ENCODE measurements at places on chromosomes 13 and 19.
A peak's percentile ranks its signal among the peaks of the same experiment; 100 is the strongest.

- no peak for DNase-seq
- no peak overlapping the region for H3K4me3 ChIP-seq
- H3K27ac ChIP-seq: no peak overlapping the region
- no peaks in the 10 kb centered on the region for H3K36me3 ChIP-seq
- H3K4me1 ChIP-seq: no peaks in the 10 kb centered on the region
These were observed 39.4 kb downstream of the ZNF846 start for GRCh38 chr19:9729162-9729561.

- no peak overlapping the region for H3K4me3 ChIP-seq
- peaks cover 74% of the 10 kb centered on the region for H3K4me1 ChIP-seq
- no peaks in the 10 kb centered on the region for H3K36me3 ChIP-seq
- peak; percentile 93 for DNase-seq
- peak overlapping the region; percentile 97 for H3K27ac ChIP-seq
These were observed 139.0 kb downstream of the FLT1 start for GRCh38 chr13:28355822-28356371.

DNA sequence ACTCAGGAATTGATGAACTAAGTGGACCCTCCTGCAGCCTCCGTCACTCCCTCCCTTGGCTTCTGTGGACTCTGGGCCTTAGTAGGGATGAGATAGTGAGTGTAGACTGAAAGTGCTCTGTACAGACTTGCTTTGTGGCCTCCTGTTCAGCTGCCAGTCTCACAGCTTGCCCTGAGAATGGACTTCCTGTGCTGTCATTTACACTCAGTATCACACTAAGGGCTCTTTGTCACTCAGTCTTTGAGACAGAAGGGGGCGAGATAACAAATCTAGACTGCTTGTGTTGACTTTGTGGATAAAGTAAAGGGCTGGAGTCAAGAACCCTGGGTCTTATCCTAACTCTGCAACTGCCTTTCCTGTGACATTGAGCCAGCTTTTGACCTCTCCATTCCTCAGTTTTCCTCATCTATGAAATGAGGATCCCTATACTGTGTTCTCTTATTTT is 21.0 kb upstream of the SPRY2 start:
- peak; percentile 22 for DNase-seq
- H3K27ac ChIP-seq: no peak overlapping the region

DNA sequence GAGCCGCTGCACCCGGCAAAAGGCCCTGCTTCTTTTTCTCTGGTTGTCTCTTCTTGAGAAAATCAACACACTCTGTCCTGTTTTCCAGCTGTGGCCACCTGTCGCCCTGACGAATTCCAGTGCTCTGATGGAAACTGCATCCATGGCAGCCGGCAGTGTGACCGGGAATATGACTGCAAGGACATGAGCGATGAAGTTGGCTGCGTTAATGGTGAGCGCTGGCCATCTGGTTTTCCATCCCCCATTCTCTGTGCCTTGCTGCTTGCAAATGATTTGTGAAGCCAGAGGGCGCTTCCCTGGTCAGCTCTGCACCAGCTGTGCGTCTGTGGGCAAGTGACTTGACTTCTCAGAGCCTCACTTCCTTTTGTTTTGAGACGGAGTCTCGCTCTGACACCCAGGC is 17.2 kb downstream of the LDLR start:
- no peaks in the 10 kb centered on the region for H3K27me3 ChIP-seq
- no peak for DNase-seq
- peaks cover 26% of the 10 kb centered on the region for H3K36me3 ChIP-seq
- H3K4me3 ChIP-seq: no peak overlapping the region
- H3K4me1 ChIP-seq: no peaks in the 10 kb centered on the region
- no peak overlapping the region for H3K27ac ChIP-seq

DNA sequence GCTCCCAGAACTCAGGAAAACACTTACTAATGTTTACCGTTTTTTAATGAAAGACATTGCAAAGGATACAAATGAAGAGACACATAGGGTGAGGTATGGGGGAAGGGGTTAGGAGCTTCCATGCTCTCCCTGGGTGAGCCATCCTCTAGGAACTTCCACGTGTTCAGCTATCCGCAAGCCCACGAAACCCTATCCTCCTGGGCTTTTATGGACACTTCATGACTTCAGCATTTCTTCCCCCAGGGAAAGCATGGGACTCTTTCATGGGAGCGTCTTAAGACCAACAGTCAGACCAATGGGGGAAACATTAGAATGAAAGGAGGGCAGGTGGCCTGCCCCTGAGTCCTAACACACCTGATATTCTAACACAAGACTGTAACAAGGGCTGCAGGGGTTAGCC is 6.6 kb upstream of the ESD start:
- no peaks in the 10 kb centered on the region for H3K36me3 ChIP-seq
- H3K4me3 ChIP-seq: no peak overlapping the region
- no peak for DNase-seq
- no peak overlapping the region for H3K27ac ChIP-seq
- H3K4me1 ChIP-seq: no peaks in the 10 kb centered on the region

DNA sequence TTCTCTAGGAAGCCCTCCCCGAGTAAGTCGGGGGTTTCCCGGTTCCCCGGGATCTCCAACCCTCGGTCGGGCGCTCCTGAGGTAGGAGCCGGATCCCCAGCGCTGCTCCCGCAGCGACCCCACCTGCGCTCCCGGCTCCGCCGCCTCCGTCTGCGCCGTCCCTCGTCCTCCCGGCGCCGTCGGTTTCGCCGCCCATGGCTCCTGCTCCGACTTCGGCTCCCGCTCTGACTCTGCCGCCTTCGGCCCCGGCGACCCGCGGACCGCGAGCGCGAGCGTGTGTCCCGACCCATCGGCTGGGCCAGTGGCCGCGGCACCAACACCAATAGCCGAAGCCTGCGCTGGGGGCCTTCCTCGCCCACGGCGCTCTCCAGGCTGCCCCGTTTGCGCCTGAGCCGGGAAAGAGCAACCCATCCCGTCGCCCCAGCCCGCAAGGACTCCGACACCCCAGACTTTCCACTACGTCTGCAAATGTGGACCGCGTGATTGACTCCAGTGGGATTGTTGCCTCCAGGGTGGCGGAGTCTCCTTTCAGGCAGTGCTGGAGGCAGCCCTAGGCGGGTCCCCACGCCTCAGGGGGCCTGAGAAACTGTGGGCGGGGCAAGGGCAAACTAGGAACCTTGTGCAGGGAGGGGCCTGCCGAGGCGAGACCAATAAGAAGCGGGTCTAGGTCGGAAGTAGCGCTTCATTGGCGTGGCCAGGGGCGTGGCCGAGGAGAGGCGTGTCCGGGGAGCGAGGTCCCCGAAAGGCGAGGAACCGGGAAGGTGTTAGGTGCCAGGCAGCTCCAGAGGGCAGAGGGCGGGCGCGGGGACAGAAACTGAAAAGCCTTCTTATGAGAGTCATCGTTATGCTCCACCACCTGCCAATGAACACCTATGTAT is at the start of gene CACTIN:
TSS of gene CACTIN (minus strand) at position 318 of the 878 bp plus-strand sequence. CDS start at position 290, 28 bp downstream.
- H3K4me1 ChIP-seq: peaks cover 14% of the 10 kb centered on the region
- H3K4me3 ChIP-seq: peak within 1 kb of the TSS; percentile 88
- H3K36me3 ChIP-seq: no peaks in the 10 kb centered on the region
- H3K27me3 ChIP-seq: no peaks in the 10 kb centered on the region

GRCh38 chr19:43809762-43810696 is 7.8 kb upstream of the LYPD5 start:
- no peaks in the 10 kb centered on the region for H3K27me3 ChIP-seq
- no peaks in the 10 kb centered on the region for H3K4me1 ChIP-seq
- H3K27ac ChIP-seq: no peak overlapping the region
- H3K4me3 ChIP-seq: no peak overlapping the region

GRCh38 chr13:80379245-80379644 is 38.3 kb upstream of the SPRY2 start:
- H3K4me3 ChIP-seq: no peak overlapping the region
- H3K4me1 ChIP-seq: no peaks in the 10 kb centered on the region
- H3K27ac ChIP-seq: no peak overlapping the region
- DNase-seq: no peak
- H3K36me3 ChIP-seq: no peaks in the 10 kb centered on the region
- no peaks in the 10 kb centered on the region for H3K27me3 ChIP-seq

- no peaks in the 10 kb centered on the region for H3K4me1 ChIP-seq
- no peak overlapping the region for H3K27ac ChIP-seq
- DNase-seq: no peak
- no peaks in the 10 kb centered on the region for H3K27me3 ChIP-seq
- no peak overlapping the region for H3K4me3 ChIP-seq
These were observed 281.5 kb upstream of the HTR2A start for GRCh38 chr13:47178090-47178950.

GRCh38 chr13:112238436-112238995 is 137.6 kb upstream of the SPACA7 start:
- H3K4me1 ChIP-seq: no peaks in the 10 kb centered on the region
- no peak overlapping the region for H3K4me3 ChIP-seq
- H3K27me3 ChIP-seq: no peaks in the 10 kb centered on the region
- no peaks in the 10 kb centered on the region for H3K36me3 ChIP-seq
- no peak overlapping the region for H3K27ac ChIP-seq
- DNase-seq: no peak

- H3K4me3 ChIP-seq: no peak overlapping the region
- H3K36me3 ChIP-seq: peaks cover 9% of the 10 kb centered on the region
- DNase-seq: peak; percentile 57
- H3K4me1 ChIP-seq: no peaks in the 10 kb centered on the region
- no peak overlapping the region for H3K27ac ChIP-seq
- H3K27me3 ChIP-seq: no peaks in the 10 kb centered on the region
These were observed 18.9 kb downstream of the VASP start for GRCh38 chr19:45526143-45526542.

- no peak for DNase-seq
- no peak overlapping the region for H3K27ac ChIP-seq
- no peaks in the 10 kb centered on the region for H3K4me1 ChIP-seq
These were observed 24.2 kb downstream of the FXYD5 start for GRCh38 chr19:35178701-35179100.

DNA sequence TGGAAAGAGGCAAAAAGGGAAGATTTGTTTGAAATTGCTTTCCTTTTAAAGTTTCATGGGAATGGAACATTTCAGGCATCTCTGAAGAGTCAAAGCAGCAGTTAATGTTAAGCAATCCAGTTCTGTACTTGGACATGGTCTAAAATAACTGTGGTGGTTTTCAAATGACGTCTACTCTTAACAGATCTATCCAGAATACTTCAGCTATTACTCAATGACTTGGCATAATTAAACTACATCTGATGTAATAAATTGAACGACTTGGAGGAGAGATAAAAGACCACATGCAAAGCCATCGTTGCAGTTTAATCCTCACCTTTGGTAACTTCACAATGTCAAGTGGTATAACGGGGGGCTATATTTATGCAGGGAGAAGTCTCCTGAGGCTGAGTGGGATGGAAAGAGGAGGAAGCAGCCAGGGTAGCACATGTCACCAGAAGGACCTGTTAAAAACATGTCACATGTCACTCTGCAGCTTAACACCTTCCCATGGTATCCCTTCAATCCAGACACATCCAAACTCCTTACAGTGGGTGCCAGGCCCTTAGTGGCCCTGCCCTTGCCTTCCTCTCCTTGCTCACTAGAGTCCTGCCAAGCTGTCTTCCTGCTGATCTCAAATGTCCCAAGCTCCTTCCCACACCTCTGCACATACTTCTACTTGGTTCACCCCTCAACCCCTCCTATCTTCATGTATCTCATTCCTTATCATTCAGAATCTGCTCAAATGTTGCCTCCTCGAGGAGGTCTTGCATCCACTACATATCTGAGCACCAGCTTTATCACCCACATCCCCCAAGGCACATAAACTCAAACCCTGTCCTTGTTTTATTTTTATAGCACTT is 327.8 kb downstream of the SUCLA2 start:
- H3K36me3 ChIP-seq: no peaks in the 10 kb centered on the region
- H3K4me3 ChIP-seq: no peak overlapping the region
- H3K27me3 ChIP-seq: no peaks in the 10 kb centered on the region
- H3K27ac ChIP-seq: no peak overlapping the region
- DNase-seq: no peak

GRCh38 chr13:92187378-92187989 is 789.1 kb downstream of the GPC5 start:
- no peaks in the 10 kb centered on the region for H3K4me1 ChIP-seq
- peak; percentile 10 for DNase-seq
- no peaks in the 10 kb centered on the region for H3K27me3 ChIP-seq

DNA sequence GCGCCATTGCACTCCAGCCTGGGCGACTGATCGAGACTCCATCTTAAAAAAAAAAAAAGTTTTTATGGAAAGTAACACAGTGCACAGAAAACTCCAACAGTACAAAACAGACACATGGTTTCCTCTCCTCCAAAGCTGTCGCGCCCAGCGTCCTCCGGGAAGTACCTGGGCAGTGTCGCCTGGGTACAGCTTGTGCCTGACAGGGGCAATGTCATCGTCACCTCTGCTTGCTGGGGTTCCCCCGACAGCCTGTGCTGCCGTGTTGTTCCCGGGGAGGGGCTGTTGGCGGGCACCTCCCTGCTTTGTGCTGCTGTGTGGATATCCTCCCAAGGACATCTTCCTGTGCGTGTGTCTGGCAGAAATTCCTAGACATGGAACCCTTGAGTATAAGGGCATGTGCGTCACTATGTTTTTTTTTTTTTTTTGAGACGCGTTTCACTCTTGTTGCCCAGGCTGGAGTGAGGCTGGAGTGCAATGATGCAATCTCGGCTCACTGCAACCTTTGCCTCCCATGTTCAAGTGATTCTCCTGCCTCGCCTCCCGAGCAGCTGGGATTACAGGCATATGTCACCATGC is 2.4 kb upstream of the F2RL3 start:
- no peaks in the 10 kb centered on the region for H3K27me3 ChIP-seq
- no peaks in the 10 kb centered on the region for H3K36me3 ChIP-seq
- peak; percentile 81 for DNase-seq
- H3K27ac ChIP-seq: peak overlapping the region; percentile 40

DNA sequence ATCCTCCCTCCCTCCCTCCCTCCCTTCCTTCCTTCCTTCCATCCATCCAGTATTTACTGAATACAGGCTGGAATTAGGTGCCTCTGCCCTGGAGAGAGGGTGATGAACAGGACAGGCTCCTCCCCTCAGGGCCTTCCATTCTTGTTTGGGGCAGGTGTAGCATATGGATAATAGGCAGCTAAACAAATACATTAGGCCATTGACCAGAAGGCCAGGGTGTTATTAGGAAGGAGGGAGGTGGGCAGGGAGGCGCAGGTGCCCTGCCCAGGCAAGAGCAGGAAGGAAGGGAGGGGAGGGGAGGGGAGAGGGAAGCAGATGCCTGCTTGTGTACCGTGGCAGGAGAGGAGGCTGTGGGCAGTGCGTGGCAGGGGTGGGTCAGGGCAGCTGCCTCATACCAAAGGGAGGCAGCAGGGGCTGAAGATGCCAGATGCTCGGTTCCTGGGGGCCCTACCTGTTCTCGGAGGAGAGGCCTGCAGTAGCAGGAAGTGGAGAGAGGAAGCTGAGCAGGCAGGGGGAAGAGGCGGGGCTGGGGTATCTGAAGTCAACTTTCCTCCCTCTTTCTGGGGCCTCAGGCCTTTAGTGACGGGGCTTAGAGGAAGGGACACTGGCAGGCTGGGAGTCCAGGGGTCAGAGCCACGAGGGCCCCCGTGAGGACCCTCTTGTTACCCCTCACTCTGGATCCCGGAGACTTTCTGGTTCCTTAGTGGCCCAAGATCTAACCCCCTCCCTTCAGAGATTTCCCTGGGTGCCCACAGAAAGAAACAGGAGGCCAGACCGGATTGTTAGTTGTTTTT is at the start of gene RINL:
TSS of gene RINL (minus strand) at position 495 of the 794 bp plus-strand sequence. CDS start 1,533 bp downstream, outside the sequence.
- H3K27me3 ChIP-seq: no peaks in the 10 kb centered on the region
- no peaks in the 10 kb centered on the region for H3K36me3 ChIP-seq
- H3K4me3 ChIP-seq: no peak within 1 kb of the TSS
- DNase-seq: peak; percentile 26

- H3K4me3 ChIP-seq: no peak overlapping the region
- peak; percentile 97 for DNase-seq
- peaks cover 29% of the 10 kb centered on the region for H3K4me1 ChIP-seq
- H3K27ac ChIP-seq: peak overlapping the region; percentile 88
- peaks cover 2% of the 10 kb centered on the region for H3K36me3 ChIP-seq
- no peaks in the 10 kb centered on the region for H3K27me3 ChIP-seq
These were observed 18.5 kb downstream of the POU2F2 start for GRCh38 chr19:42113641-42114348.
